ENCODE measurements at places on chromosomes 2 and 18.

DNA sequence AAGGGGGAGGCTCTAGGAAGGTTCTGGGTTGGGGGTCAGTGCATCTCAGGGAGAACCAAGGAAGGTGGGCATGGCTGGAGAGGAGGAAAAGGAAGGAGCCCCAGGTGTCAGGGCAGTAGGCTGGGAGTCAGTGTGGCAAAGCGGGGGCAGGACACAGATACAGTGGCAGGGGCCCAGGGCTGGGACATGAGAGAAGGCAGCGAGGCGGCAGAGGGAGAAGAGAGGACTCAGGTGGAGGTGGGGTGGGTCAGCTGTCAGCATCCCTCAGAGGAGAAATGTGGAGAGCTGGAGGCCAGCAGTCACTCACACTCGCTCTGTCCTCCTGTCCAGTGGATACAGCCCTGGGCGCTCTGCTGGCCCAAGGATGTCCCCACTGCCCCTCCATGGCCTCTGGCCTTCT lies 5.6 kb upstream of the GMPPA start:
- DNase-seq = no peak

- DNase-seq = no peak
Measured at GRCh38 chr2:211748339-211748738, 790.3 kb downstream of the ERBB4 start.

DNA sequence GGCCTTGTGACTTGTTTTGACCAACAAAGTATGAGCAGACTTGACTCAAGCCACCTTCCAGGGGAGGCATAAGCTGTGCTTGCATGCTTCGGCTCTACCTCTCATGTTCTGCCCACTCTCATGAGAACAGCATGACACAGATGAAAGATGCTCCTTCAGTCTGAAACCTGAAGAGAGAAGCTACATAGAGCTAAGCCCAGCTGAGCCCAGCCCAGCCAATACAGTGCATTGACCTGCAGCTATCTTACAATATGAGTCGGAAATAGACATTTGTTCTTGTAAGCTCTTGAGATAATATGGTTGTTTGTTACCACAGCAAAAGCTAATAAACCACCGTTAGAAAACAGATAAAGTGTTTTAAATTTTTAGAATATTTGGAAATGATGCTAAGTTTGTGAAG lies 426.7 kb upstream of the PKDCC start:
- DNase-seq = no peak

DNA sequence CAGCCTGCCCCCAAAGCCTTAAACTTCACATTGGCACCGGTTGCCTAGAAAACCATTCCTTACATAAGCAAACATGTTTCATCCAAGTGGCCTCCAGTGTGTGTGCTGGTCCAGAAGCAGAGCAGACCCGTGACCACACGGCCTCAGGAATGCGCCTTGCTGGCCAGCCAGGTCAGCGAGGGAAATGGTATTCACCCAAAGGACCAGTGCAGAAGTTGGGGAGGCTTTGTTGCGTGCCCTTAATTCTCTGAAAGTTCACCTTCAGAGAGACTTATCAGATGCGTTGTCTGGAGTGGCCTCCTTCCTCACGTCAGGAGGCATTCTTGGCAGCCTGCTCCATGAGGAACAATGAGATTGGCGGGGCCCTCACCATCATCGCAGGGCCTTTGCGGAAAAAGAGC lies 25.9 kb downstream of the NRP2 start:
- DNase-seq = no peak

DNA sequence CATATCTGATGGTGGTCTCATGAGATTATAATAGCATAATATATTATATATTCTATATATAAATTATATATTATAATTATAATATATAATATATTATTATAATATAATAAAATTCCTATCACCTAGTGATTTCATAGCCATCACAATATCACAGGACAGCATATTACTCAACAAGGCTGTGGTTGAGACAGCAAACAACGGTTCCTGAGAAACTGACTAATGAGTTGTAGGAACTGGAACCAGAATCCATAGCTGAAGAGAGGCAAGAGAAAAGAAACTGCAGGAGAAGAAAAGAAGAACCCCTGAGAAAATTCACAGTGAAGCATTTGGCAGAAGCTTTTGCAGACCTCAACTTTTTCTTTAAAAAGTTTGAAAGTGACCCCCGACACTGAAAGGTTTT lies 84.0 kb downstream of the BCL2L11 start:
- no peak for DNase-seq

DNA sequence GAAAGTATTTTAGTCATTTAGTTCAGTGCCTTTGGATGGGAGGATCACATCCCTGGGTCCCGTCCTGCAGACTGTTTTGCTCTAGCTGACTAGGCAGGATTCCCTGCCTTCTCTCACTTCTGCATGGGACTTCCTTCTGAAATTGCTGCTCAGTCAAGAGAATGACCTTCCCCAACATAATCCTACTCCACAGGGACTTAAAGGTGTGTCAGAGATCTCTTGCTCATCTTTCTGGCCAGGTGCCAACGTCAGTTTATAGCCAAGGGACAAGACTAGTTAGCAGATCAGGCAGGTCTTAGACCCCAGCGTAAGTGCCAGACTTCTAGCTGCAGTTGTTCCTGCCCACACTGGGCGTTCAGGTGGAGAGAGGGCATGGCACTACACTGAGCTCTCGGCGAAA lies 9.5 kb upstream of the IL1B start:
- DNase-seq = no peak

Measured in NCI-H146 (cell line).